ENCODE measurements at places on chromosomes 6 and 20.

DNA sequence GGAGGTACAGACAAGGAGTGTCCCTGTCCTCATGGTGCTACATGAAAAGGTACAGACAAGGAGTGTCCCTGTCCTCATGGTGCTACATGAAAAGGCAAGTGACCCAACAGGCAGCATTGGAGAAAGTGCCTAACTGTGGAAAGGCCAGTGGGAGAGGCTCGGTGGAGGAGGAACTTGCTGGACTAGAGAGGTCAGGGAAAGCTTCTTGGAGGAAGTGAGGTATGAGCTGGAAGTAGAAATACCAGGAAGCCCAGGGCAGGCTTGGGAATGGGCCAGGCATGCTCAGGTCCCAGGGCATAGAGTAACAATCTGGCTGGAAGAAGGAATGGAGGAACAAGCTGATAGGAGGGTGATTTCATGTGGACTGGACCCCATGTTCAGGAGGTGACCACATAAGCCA, 59.8 kb upstream of the FNDC1 start:
- DNase-seq = no peak

DNA sequence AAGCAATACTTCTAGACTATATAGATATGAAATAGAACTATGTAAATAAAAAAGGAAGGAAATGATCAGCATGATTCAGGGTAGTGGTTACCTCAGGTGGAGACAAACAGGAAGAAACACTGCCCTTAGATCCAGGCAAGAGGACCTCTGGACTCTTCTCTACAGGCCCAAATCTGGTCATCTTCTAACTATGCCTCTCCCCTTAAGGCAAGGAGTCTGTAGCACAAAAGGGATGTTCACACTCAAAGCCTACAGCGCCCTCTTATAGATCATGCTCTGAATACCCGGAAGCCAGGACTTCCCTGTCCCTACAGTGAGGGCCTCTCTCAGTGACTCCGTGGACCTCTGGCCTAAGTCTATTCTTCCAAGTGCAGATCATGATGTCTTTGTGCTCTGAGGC, 30.4 kb upstream of the HIVEP2 start:
- DNase-seq = no peak

DNA sequence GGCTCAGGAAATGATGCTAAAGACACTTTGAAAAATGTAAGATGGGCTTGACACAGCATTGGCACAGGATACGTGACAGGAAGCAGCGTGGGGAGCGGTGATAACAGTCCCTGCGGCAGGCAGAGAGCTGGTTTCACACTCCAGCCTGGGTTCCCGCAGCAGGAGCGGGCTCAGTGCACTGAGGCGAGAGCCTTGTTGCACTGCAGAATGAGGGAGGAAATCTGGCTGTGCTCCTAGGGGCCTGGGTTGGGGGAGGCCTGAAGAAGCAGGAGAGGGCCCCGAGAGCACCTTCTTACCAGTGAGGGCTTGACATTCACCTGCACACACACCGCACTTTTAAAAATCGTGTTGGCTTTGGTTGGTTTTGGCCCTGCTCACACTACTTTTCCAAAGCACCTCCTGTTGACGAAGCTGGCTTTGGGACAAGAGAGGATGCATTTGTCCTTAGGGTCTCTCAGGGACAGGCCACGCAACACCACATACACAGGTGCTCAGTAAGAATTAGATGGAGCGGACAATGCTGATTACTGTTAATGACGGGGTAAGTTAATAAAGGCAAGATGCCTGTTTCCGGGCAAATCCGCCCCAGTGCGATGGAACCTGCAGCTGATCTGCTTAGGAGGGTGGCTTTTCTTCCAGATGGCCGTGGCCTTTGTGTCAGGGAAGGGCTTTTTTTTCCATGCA, 49.4 kb upstream of the ARMC2 start:
- peak; percentile 10 for DNase-seq

GRCh38 chr6:153771577-153771976, 267.5 kb upstream of the OPRM1 start:
- DNase-seq = no peak

DNA sequence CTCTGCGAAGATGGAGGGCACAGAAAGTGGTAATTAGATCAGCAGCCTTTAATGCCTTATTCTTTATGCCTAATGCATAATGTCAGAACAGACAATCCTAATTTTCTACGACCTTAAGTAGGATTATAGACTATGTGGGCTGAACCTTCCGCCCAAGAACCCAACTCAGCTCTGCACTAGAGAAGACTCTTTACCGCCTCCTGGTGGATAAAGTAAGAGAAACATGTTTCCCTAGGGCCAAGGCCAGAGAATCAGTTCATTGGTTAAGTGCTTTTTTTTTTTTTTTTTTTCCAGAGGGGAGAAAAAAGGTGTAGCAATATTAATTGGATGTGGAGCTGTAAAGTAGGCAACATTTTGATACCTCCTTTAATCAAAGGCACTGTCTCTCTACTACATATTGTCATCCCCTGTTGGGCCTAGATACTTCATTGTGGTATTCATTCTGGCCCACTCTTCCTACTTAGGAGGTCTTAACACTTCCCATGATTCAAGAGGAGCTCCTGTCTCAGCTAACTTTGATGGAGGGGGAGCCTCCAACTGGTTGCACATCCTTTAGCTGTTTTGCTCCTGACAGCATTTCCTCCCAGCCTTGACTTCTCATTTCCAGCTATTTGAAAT, 124.9 kb upstream of the NRN1 start:
- DNase-seq = no peak

DNA sequence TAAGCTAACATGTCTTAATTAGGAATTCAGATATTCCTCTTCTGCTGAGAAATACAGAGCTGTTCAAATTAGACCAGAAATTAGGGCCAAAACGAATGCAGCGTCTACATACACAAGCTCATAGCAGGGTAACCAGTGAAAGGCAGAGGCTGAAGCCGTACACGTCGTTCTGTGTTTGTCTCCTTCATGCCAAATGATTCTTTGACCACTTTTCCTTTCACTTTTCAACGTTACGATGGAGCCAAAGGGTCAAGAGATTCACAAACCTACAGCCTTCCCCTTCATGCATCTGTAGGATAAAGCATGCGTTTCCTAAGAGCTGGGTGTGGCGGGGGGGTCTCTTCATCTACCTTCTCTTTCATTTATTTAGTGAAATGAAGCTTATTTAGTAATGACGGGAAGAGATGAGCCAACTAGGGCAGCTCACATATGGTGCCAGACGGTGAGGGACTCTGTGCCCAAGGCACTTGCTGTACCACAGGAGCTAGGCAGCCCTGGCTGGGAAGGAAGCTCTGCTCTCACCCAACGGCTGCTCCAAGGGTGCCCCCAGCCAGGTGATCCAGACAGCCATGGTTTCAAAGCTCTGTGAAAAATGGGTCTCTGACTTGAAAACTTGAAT, 178.0 kb downstream of the ATXN1 start:
- DNase-seq = no peak

- no peak for DNase-seq
Measured at GRCh38 chr6:82711105-82711827, 347.6 kb downstream of the TPBG start.

DNA sequence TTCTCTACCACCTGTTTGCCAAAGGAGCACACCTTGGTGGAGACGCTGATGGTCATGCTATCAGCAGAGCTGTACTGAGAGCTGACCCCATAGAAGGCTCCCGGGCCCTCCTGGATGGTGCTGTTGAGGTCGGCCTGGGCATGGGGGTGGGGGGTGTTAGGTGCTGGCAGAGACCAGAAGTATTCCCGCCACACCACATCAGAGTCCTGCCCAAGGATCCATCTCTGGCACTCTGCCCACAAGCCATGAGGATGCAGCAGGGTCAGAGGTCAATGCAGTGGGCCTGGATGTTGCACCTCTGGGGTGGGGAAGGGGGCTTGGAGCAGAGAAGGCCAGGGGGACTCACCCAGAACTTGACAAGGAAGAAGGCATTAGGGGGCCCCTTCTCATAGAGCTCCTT, 7.4 kb downstream of the RPL10A start:
- DNase-seq = no peak

- no peak for DNase-seq
Measured at GRCh38 chr20:47066484-47067270, 172.0 kb downstream of the EYA2 start.

- DNase-seq = no peak
Measured at GRCh38 chr6:104941729-104942091, 15.2 kb upstream of the LIN28B start.

- no peak for DNase-seq
Measured at GRCh38 chr6:14593286-14593685, 475.7 kb downstream of the CD83 start.

GRCh38 chr6:19571176-19571575, 266.0 kb upstream of the ID4 start:
- no peak for DNase-seq

DNA sequence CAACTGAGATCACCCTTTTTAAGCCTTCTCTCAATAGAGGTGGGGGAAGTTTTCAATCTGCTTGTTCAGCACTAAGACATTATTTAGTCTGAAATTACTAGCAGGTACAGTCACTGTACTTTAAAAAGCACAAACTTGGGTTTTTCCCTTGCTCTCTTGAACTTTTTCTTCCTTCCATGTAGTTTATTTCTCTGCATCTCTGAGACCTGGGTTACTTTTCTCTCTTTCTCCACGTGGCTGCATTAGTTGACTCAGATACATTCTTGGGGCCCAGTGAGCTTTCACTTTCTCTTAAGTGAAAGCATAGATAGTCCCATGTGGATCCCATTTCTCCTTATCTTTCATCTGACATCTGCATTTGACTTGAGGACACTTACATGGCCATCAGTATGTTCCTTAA, 433.9 kb upstream of the MAP3K7 start:
- no peak for DNase-seq

DNA sequence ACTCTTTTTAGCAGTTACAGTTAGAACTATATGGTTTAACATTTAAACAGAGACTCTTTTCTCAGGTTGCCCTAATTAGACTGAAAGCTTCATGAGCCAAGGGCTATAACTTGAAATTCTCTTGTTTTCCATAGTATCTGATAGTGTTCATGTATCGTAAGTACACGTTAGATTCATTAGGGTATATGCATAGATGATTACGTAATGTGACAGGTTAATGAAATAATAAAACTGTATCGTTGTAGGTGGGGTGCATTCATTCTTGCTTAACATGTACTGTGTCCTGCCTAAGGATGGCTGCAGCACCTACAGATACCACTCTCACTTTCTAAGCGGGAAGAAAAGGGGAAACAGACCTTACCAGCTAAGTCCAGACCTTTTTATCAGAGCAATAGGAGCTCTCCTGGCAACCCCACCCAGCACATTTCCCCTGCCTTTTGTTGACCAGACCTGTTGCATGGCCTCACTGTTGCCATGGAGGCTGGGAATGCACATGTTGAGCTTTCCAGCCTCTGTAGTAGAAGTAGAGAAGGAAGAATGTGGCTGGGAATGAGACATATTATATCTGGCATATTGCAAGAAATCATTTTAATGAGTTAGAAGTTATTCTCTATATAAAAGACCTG, 83.0 kb downstream of the MAP3K4 start:
- no peak for DNase-seq

GRCh38 chr6:70389261-70389660, 24.0 kb upstream of the FAM135A start:
- no peak for DNase-seq

DNA sequence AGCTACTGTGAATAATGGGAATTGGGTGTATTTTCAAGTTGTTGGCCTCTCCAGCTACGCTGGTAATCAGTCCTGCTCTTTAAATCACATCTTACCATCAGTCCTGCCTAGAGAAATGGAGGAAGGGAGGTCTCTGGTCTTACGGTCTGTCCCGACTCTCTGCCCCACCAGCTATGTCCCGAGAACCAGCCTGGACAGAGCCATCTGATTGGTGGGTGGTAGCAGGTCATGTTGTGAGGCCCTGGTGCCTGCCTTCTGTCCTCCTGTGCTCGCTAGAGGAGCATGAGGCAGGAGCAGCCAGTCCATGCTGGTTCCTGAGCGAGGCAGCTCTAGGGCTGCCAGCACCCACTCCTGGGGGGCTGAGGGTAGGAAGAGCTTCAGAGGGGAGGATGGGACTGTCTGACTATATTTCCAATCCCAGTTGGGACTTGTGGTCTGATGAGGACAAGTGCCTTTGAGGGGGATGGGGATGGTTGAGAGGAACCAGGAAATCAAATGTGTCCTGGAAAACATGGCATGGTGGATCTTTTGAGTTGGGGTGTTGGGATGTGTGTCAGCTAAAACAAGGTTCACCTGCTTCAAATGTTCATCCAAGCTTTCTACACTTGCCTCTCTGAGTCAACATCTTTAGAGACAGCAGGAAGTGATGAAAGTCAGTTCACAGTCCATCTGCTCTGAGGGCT, 33.0 kb downstream of the SYNJ2 start:
- DNase-seq = no peak

- DNase-seq = no peak
Measured at GRCh38 chr20:19976595-19977372, 40.4 kb upstream of the NAA20 start.

DNA sequence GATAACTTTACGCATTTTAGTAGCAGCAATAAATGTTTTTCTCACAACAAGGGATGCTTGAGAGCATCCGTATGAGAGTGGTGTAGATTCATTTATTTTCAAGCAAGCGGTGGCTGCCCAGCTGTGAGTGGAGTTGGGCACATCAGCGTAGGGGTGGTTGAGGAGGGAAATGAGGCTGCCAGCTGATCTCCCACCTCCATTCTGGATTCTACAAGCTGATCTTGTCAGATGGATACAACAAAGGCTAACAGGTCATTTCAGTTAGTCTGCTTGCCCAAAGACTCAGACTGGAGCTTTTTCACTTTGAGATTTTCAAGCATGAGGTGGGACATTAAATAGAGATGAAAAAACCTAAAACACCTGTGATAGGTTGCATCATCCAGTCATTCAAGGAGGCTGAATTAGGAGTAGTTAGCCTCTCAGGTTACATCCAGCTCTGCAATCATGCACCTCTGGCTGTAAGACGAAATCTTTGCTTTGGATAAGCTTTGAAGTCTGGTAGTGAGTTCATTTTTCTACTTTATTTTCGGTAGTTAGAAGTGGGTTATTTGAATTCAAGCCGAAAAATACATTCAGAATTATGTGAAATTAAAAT, 1.9 kb upstream of the BACH2 start:
- no peak for DNase-seq

GRCh38 chr20:59667981-59668515, 63.7 kb downstream of the PHACTR3 start:
- no peak for DNase-seq

GRCh38 chr6:36694616-36695015, 3.0 kb upstream of the RAB44 start:
- no peak for DNase-seq

- DNase-seq = no peak
Measured at GRCh38 chr6:159969921-159970320, 1.0 kb downstream of the IGF2R start.

GRCh38 chr6:33123732-33124524, 48.1 kb downstream of the HLA-DPB1 start:
- DNase-seq = no peak

GRCh38 chr6:127216810-127217789, 49.6 kb upstream of the RNF146 start:
- no peak for DNase-seq

GRCh38 chr20:36008461-36009035, 40.2 kb downstream of the CNBD2 start:
- no peak for DNase-seq

Measured in stimulated activated CD4-positive, alpha-beta T cell treated with anti-CD3 and anti-CD28 coated beads, Interleukin-15, amount 100 ng/mL, for 1 hour (primary cell).